ENCODE measurements at places on chromosomes 1 and 21.

GRCh38 chr1:207883660-207884250 lies 27.2 kb downstream of the CD34 start:
- DNase-seq = no peak

DNA sequence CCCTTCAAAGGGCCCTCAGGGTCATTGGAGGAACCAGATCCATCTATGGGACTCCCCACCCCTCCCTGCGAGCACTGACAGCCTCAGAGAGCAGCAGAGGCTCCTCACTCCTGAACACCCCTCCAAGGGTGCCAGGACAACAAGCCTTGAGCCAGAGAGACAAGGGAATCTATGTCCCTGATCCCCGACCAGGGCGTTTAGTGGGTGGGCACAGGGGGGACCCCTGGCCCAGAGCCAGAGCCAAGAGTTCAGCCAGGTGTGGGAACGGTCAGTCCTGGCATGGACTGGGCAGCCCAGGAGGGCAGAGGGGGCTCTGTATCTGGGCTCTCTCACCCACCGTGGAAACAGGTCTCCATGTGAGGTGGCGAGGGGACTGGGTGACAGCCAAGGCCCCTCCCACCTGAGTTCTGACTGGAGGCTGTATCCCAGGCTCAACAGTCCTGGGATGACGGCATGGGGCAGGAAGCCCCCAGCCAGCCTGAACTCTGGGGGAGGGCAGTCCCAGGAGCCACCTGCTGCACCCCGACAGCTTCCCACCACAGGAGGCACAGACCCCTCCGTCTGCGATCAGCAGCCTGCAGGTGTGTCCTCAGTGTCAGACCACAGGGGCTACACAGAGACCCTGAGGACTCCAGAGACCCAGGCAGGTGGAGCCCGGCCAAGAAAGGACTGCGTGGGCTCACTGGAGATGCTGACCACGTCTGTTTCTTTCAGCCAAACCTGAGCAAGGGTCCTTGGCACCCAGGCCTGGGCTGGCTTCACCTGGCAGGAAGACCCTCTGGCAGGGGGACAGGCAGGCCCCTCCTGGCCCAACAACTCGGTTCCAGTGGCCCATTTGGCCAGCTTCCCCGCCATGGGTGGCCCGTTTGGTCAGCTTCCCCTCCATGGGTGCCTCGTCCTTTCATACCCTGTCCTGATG lies 11.2 kb upstream of the SRARP start:
- DNase-seq = no peak

- no peak for DNase-seq
Measured at GRCh38 chr21:30986965-30987364, 51.3 kb downstream of the KRTAP19-8 start.

DNA sequence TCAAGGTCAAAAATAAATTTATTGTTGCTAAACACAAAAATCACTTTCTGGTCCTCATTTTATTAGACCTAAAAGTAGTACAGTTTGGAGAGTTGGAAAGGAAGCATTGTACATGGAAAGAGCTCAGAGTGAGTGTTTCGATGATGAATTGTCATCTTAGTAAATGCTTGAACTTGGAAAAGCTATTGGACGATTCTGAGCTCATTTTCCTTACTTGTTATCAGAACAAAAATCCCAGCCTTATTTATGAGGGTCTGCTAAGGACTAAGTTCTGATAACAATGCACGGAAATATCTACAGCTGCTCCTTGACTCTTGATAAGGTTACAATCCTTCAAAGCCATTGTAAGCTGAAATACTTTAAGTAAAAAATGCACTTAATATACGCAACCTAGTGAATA lies 710.0 kb upstream of the PTBP2 start:
- no peak for DNase-seq

DNA sequence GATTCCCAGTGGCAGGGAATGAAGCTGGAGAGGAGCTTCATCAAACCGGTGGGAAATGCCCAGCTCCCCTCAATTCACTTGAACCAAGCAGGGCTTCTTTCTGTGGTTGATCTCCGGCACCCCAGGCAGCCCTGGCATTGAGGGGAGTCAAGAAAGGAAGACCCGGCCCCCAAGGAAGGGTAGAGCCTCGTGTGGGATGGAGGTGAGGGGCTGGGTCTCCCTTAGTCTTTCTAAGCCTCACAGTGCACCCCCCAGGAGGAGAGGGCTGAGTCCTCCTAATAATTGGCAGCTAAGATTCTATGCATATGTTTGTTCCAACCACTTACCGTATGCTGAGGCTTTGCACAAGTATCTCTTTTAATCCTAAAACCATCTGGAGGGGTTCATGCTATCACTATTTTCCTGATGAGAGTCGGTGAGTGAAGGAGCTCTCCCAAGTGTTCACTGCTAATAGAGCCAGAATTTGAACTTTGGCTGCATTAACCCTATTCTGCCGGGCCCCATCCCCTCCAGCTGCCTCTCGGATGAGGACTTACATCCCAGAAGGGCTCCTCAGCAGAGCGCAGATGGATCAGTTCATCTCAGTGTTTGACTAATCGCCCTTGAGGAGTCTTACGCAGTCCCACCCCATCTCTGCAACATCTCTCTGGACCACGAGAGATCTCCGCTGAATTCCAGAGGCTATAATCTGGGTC lies 33.1 kb upstream of the TMEM51 start:
- DNase-seq = no peak

GRCh38 chr1:1732381-1732780 lies 8.2 kb upstream of the CDK11A start:
- DNase-seq = no peak

GRCh38 chr1:169896013-169896412 lies 2.3 kb upstream of the SCYL3 start:
- DNase-seq = no peak

DNA sequence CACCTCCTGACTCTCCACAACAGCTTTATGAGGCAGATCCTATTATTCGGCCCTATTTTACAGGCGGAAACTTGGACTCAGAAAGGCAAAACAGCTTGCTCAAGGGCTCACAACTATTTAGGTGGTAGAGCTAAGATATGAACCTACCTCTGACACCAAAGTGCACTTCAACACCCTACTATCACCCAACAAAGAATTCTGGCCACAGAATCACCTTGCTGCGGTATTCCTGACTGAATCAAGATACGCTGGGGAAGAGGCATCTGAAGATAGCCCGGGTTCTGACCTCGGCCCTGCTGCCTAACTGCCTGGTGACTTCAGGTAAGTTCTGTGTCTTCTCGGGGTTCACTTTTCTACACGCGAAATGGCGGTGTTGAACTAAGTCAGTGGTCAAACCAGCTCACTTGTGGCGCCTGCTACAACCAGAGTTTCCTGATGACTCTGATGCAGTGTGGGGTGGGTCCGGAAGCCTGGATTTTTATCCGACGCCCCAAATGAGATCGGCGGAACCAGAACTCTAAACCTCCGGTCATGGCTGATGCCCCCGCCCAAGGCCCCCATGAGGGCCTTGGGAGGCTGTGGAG lies 608 bp downstream of the PEF1 start:
- DNase-seq = no peak

GRCh38 chr1:114502080-114502479 lies 8.9 kb downstream of the TRIM33 start:
- DNase-seq = no peak

- DNase-seq = no peak
Measured at GRCh38 chr1:76238094-76238628, 163.6 kb downstream of the ST6GALNAC3 start.

- DNase-seq = no peak
Measured at GRCh38 chr1:94919241-94920030, 7.5 kb downstream of the CNN3 start.

GRCh38 chr1:101308935-101309333 lies 72.1 kb downstream of the S1PR1 start:
- no peak for DNase-seq

- no peak for DNase-seq
Measured at GRCh38 chr1:53366901-53367502, 39.1 kb upstream of the LRP8 start.

DNA sequence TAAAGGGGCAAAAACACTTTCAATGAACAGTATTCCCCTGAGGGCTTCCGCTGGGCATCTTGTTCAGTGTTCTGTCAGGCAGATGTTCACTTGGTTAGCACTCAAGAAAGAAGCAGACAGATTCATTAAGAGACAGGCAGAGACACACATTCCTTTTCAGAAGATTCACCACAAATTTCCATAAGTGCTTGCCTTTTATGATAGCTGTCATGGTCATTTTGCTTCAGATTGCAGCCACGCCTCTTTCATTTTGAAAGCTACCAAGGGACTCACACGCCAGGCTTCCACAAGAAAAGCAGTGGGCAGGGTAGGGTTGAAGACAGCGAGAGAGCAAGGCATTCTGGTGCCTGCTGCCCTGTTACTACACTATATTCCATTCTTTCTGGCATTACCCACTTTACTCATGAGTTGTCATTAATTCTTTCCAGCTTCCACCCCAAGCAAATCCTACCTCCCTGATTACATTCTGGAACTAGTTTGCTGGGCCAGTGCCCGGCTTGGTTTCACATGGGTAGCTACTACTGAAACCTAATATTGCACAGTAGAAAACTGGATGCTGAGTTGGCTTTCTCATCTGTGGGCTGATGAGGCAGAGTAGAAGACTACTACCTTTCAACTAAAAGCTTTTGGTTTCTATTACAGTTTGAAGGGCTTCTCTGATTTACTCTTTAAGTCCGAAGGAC lies 91.2 kb upstream of the COL24A1 start:
- no peak for DNase-seq

- DNase-seq = no peak
Measured at GRCh38 chr1:224069138-224069537, 44.8 kb upstream of the FBXO28 start.

GRCh38 chr1:93322349-93322748 lies 23.4 kb upstream of the DR1 start:
- no peak for DNase-seq

DNA sequence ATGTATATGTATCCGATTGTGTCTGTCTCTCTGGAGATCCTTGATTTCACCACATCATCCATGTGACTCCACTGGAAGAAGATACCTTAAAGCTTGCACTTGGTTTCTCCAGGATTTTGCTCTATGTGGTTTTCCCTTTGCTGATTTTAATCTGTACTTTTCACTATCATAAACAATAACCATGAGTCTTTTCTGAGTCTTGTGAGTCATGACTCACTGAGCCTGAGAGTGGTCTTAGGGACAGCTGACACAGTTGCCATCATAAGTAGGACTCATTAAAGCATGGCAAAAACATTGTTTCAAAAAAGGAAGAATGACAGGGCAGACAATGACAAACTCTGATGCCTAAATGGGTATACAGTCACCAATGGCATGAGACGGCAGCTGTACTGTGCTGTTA lies 226.2 kb downstream of the AKT3 start:
- no peak for DNase-seq

GRCh38 chr1:26275580-26276431 lies 4.1 kb upstream of the SH3BGRL3 start:
- DNase-seq = peak; percentile 83

- no peak for DNase-seq
Measured at GRCh38 chr21:33966324-33966949, 50.8 kb upstream of the ATP5PO start.

DNA sequence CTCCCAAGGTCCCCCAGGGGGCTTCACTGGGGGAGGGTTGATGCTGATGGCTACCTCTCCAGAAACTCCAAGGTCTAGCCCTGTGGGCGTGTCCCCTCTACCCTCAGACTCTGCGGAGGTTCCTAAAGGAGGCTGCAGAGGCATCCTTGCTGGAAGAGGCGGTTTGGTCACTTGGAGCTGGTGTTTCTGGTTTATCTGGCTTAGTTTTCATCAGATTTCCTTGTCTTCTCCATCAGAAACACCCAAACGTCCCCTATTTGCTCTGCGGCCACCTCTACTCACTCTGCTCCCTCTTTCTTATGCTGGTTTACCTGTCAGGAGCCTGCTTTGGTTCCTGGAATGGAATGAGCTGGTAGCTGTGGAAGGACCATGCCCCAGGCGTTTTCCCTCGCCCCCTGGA lies 2.5 kb downstream of the PKP1 start:
- no peak for DNase-seq

DNA sequence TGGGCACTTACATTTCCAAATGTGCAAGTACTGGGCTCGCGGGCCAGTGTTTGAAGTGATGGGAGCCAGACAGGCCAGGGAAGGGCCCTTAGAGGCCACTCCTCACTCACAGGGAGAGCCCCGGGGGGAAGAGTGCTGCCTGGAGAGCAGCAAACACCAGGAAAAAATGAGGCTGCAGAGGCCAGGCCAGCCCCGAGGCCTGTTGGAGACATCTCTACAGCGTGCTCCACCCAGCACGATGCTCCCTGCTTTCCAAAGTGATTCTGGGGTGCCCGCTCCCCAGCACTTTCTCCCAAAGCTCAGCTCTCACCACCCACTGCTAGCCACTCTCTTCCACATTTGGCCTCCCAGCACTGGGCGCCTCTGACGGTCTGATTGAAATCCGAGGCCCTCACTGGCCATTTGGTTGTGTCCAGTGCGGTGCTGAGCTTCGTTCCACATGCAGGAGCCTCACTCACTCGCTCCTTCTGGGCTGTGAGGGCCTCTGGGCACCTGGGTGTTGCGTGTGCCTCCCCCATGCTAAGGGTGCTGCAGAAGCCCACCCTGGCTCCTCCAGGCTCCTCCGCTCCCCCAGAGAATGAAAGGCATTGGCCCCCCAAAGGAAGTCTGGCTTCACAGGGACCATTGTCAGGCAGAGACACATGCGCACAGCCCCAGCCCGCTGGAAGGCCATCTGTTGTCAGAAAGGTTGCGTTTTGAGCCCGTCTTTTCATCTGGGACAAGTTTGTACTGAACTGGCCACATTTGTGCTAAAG lies 385.4 kb upstream of the VAMP3 start:
- DNase-seq = no peak

- no peak for DNase-seq
Measured at GRCh38 chr1:182113879-182114626, 52.5 kb upstream of the ZNF648 start.

DNA sequence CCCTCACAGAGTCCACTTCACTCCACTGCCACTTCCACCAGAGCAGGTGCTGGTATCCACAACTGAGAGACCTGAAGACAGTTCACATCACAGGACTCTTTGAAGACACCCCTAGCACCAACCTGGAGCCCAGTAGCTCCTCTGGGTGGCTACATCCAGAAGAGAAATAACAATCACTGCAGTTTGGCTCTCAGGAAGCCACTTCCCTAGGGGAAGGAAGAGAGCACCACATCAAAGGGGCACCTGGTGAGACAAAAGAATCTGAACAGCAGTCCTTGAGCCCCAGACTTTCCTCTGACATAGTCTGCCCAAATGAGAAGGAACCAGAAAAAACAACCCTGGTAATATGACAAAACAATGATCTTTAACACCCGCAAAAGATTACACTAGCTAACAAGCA lies 113.2 kb downstream of the TENT5C start:
- peak; percentile 34 for DNase-seq

DNA sequence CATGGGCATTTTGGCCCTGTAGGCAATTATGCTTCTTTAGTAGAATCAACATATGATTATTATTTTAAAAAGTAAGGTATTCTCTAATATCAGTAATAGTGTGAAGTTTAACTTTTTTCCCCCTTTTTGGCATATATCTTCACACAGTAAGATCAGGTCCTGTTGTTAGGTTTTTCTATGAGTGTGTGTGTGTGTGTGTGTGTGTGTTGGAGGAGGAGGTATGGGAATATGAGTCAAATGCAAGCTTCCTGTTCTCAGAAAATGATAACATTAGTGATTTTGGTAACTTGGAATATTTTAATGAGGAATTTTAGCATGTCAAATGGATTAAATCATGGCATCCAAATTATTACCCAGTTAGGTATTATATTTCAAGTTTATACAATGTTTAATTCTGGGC lies 65.8 kb upstream of the BCL10 start:
- DNase-seq = no peak
